ENCODE measurements at places on chromosomes 11 and 22.
A peak's percentile ranks its signal among the peaks of the same experiment; 100 is the strongest.

- peak; percentile 67 for DNase-seq
Observed at GRCh38 chr11:26331911-26332571, at the start of gene ANO3. Gene ANO3, plus strand, starts transcription at chr11:26332130. Its CDS starts 146 bp downstream, at chr11:26332276.

GRCh38 chr11:22192642-22193347, at the start of gene ANO5:
Gene ANO5, plus strand, starts transcription at chr11:22193085. Its CDS starts 408 bp downstream, at chr11:22193493.
- DNase-seq: peak; percentile 43

DNA sequence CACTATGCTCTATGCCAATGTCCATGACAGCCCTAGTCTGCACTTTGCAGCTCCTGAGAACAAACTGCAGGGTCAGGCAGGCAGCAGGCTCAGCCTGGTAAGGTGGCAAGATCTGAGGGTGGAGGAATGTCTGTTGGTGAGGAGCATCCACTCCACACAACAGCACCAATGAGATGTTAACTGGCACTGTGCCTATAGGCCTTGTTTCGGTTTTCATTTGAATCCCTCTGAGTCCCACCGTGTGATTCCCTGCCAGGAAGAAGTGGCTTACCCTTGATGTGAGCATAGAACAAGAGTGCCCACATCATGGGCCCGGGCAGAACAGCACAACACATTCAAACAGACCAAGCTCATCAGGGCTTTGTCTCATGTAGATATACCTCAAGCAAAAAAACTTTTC, 44.1 kb upstream of the CHRM4 start:
- DNase-seq: no peak

GRCh38 chr11:131748151-131749050, 378.0 kb downstream of the NTM start:
- DNase-seq: peak; percentile 36

GRCh38 chr11:116702772-116703385, 69.9 kb downstream of the BUD13 start:
- DNase-seq: no peak

DNA sequence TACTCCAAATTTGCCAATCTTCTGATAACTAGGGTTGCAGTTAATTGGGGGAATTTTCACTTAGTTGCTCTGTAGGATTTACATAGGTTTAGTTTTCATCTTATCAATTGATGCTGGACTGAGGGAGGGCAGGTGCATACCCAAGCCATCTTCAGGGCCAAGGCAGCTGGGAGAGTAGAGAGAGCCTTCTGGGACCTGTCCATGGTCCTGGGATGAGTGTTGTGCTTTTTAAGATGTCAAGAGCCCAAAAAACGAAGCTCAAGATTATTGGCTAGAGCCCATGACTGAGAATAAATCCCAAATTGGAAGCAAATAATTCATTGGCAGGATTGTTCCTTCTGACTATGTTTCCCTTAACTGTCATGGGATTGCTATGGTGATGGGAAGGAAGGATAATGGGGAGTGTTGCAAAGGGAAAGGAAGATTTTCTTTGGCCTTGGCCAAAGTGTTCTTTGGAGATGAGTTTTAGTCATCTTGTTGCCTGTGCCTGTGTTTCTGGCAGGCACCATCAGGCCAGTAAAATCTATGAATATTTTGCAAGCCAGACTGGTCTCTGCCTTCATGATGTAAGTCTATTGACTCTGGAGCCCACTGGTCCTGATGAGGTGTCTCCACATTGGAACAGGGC, 4.5 kb downstream of the SLC22A6 start:
- no peak for DNase-seq

DNA sequence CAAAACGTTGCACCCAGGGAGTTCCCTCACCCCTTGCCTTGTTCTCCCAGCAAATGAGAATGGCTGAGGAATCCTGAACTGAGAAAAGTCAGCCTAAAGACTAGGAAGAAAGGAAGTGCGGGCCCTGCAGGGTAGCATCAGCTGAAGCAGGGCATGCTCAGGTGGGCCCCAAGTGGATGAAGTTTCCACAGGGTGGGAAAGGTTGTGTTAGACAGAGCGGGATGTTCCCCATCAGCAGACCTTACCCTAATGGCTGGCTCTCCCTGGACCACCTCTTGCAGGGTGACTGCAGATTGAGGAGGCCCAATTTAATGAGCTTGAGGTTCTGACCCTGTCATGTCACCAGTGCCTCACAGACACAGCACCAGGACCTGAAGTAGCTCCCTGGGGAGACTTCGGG, 81.5 kb upstream of the MYOD1 start:
- DNase-seq: no peak

- DNase-seq: no peak
Observed at GRCh38 chr22:43012390-43012789, 2.6 kb downstream of the PACSIN2 start.

DNA sequence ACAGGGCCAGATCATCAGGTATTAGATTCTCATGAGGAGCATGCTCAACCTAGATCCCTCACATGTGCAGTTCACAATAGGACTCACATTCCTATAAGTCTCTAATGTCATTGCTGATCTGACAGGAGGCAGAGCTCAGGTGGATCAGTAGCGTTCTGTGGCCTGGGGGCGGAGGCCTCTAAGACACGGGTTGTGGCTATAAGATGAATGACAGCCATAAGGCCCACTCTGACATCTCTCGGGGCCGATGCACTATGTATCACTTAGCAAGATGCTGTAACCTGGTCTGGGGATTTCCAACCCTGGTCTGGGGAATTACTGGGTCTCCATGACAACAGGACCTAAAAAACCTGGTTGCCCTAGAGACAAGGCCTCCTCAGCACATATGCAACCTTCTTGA, 932.7 kb downstream of the TBC1D22A start:
- DNase-seq: peak; percentile 16

DNA sequence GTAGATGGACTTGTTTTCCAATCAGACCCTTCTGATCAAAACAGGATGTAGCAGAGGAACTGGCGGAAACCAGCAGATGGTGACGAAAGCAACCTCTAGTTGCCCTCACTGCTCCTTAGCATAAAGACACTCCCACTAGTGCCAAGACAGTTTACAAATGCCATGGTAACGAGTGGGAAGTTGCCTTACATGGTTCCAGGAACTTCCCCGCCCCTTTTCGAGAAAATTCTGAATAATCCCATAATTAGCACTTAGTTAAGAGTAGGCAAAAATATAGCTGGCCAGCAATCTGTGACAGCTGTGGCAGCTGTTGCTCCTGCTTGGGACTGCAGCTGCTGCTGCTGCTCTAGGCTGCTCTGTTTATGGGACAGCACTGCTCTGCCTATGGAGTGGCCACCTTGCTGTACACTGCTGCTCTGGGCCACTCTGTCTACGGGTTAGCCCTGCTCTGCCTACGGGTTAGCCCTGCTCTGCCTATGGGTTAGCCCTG, 33.4 kb upstream of the SORL1 start:
- no peak for DNase-seq

GRCh38 chr11:45294499-45294898, 8.4 kb upstream of the SYT13 start:
- no peak for DNase-seq

DNA sequence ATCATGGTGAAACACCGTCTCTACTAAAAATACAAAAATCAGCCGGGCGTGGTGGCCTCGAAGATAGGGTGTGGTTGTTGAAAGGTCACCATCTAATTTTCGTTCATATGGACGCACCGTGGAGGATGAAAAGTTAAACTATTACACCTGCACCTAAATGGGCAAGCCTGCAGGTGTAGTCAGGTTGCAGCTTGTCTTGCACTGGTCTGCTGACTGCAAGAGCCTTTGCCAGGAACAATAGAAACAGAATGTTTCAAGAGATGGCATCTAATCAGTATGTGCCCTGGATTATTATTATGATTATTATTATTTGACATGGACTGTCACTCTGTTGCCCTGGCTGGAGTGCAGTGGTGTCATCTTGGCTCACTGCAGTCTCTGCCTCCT, 908 bp downstream of the NADSYN1 start:
- no peak for DNase-seq

- DNase-seq: peak; percentile 64
Observed at GRCh38 chr11:126310200-126310991, 6.5 kb downstream of the DCPS start.

DNA sequence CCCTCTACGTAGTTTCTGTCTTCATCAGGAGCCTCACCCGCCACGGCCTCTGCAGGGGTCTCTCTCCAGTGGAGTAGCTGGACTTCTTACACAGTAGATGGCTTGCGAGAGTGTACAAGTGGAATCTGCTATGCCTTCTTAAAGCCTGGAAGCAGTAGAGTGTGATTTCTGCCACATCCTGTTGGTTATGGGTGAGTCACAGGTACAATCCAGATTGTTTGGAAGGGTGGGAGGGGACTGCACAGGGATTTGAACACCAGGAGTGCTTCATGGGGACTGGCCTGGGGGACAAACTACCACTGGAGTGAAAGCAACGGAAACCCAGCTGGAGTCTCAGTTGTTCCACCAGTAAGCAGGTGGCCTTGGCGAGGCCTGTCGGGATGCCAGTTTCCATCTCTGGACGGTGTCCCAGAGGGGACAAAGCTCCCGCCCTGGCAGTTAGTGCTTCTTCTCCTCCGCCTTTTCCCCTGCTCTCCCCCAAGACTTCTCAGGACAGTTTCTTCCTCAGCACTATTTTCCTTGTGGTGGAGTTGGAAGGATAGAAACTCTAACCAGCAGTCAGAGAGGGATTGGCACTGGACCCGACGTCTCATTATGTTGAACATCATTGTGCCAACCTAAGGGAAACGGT, 85.0 kb upstream of the RCN1 start:
- no peak for DNase-seq

- DNase-seq: no peak
Observed at GRCh38 chr11:119668676-119669075, 60.3 kb downstream of the NECTIN1 start.

- DNase-seq: no peak
Observed at GRCh38 chr11:35852056-35852455, 91.8 kb upstream of the LDLRAD3 start.

GRCh38 chr22:43343262-43343669, at the start of gene SCUBE1:
Gene SCUBE1, minus strand, starts transcription at chr22:43343372. Its CDS starts 111 bp downstream, at chr22:43343261.
- DNase-seq: no peak

DNA sequence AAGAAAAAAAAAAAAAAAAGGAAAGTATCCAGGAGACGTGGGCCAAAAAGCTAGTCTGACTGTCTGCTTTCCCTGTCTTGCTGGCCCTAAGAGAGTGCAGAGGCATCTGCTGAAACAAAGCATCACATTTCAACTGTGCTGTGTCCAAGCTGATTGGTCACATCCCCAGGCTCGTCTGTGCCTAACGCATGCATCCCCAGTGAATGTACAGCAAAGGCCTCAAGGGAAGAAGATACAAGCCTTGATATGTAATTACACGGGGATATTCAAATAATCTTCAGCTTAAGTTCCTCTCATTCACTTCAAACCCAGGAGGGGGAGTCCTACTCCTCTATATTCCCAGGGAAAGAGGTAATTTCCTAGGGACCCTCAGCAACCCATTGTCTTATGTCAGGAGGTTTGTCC, 5.4 kb upstream of the SORL1 start:
- no peak for DNase-seq

- no peak for DNase-seq
Observed at GRCh38 chr11:14346303-14346955, 12.6 kb downstream of the RRAS2 start.

GRCh38 chr22:44941207-44941606, 68.6 kb downstream of the PHF21B start:
- DNase-seq: no peak

- DNase-seq: no peak
Observed at GRCh38 chr22:44405661-44406060, 92.4 kb downstream of the RTL6 start.

DNA sequence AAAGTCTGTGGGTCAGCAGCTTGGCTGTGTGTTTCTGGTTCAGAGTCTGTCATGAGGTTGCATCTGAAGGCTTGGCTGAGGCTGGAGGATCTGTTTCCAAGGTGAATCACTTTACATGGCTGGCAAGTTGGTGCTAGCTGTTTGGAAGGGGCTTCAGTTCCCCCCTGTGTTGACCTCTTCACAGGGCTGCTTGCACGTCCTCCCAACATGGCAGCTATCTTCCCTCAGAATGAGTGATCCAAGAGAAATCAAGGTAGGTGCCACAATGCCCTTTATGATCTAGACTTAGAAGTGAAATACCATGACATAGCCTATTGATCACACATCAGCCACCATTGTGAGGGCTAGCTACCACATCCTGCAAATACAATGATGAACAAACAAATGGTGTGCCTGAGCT, 9.9 kb downstream of the APOA4 start:
- DNase-seq: no peak

GRCh38 chr11:120134106-120134930, 3.6 kb downstream of the TRIM29 start:
- DNase-seq: no peak

- peak; percentile 95 for DNase-seq
Observed at GRCh38 chr11:36454941-36455631, 55.0 kb downstream of the TRAF6 start.

GRCh38 chr11:116986521-116987105, 111.6 kb downstream of the SIK3 start:
- DNase-seq: no peak

- no peak for DNase-seq
Observed at GRCh38 chr11:17389211-17389956, 925 bp upstream of the KCNJ11 start.

- DNase-seq: no peak
Observed at GRCh38 chr11:120696597-120697218, 185.2 kb downstream of the GRIK4 start.

GRCh38 chr11:11141065-11141464, 212.0 kb downstream of the CSNK2A3 start:
- DNase-seq: no peak

- peak; percentile 32 for DNase-seq
Observed at GRCh38 chr11:40338739-40339138, 1120.7 kb downstream of the LRRC4C start.

- DNase-seq: no peak
Observed at GRCh38 chr22:17777717-17778044, 3.4 kb upstream of the BID start.

- DNase-seq: no peak
Observed at GRCh38 chr11:119618208-119618909, 110.6 kb downstream of the NECTIN1 start.

GRCh38 chr11:40716344-40717130, 742.9 kb downstream of the LRRC4C start:
- no peak for DNase-seq

DNA sequence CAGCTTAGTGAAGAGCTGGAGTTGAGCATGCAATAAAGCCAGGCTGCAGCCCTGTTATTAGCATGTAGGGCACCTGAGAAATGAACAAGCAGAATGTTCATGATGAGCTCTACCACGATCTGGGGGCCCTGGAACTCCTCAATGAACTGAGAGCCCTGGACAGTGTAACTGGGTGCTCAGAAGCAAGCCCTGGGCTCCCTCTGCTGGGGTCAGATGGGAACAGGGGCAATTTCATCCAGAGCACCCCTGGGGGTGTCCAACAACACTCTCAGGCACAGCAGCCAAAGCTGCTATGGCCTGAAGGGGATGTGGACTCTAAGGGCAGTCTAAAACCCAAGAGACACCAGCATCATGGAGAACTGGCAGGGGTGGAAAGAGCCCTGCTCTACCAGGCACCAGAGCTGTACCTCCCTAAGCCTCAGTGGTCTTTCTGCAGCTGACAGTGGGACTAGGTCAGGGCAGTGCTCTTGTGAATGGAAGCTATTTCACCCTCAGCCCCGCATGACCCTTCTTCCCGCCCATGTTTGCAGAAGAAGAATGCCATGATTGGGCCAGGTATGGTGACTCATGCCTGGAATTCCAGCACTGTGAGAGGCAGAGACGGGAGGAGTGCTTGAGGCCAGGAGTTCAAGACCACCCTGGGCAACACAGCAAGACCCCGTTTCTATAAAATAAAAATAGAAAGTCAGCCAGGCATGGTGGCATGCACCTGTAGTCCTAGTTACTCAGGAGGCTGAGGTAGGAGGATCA, 28.9 kb downstream of the THOC5 start:
- DNase-seq: peak; percentile 11

- no peak for DNase-seq
Observed at GRCh38 chr22:20267441-20268278, 458 bp downstream of the RTN4R start.

GRCh38 chr11:78961937-78962701, 387.5 kb upstream of the NARS2 start:
- no peak for DNase-seq

All from SJSA1 (cell line).